ENCODE measurements at places on chromosomes 6 and 20.

GRCh38 chr6:42221546-42221945, 3.9 kb upstream of the MRPS10 start:
- no peak for DNase-seq

DNA sequence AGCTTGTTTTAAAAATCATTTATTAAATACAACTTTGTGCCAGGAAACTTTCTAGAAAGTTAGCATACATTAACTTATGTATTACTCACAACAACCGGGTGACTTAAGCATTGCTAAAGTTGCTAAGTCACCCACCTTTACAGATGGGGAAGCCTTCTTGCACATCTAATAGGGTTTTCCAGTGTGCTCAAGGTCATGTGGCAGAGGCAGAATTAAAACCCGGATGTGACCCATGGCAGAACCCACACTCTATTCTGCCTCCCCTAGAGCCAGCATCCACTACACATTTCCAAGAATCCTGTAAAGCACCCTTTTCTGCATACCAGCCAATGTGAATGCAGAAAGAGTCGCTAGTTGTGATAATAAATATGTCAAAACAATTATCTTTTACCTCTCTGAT, 13.4 kb downstream of the LINC00237 start:
- DNase-seq: no peak

GRCh38 chr6:138237463-138237862, 19.2 kb upstream of the PBOV1 start:
- DNase-seq: no peak

DNA sequence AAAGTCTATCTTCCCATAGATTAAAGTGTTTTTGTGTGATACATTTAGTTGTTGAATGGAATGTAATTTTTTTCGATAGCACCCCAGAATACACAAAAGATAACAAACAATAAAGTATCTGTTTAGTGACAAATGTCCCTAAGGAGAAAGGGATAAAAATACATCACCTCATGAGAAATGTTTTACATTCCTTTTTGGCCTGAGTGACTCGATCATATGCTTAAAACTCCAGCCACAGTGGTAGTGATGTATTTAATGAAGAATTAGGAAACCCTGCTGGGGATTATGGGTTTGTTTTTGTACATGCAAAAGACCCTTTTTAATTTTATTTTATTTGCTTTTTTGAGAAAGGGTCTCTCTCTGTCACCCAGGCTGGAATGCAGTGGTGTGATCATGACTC, 4.3 kb upstream of the SGK1 start:
- DNase-seq: no peak

DNA sequence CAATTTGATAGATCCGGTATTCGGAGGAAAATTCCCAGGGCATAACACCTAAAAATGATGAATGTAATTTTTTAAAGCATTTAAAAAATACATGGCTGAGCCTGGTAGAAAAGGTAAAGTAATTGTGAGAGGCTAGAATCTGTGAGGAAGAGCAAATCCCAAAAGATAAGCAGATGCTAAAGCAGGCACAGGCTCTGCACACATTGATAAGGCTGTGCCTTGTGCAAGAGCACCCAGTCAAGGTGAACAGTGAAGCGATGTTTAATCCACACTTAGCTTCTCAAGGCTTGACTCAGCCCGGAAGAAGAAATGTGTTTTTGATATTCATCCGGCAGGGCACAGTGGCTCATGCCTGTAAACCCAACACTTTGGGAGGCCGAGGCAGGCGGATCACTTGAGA, 5.1 kb upstream of the EPB41L2 start:
- no peak for DNase-seq

DNA sequence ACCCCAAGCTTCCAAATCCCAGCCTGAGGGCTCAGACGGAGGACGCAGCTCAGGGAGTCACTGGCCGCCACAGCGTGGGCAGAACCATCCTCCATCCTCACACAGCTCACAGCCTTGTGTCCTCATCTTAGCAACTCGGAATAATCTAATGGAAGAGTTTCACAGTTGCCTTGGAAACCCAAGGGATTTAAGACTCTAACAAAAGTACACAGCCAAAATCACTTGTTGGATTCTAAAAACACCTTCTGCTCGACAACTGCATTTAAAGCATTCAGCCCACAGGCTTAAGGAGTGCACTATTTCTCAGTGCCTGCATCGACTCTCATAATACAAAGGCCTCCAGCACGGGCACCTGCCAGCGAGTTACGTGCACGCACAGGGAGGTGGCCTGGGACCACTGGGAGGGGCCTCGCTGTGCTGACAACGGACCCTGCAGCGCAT, 45.4 kb downstream of the ZBTB46 start:
- DNase-seq: no peak

GRCh38 chr6:35955071-35955470, 34.2 kb upstream of the SRPK1 start:
- no peak for DNase-seq

- no peak for DNase-seq
Observed at GRCh38 chr6:123091091-123091895, 95.3 kb downstream of the CLVS2 start.

GRCh38 chr6:52454556-52454955, 34.4 kb downstream of the EFHC1 start:
- DNase-seq: no peak

DNA sequence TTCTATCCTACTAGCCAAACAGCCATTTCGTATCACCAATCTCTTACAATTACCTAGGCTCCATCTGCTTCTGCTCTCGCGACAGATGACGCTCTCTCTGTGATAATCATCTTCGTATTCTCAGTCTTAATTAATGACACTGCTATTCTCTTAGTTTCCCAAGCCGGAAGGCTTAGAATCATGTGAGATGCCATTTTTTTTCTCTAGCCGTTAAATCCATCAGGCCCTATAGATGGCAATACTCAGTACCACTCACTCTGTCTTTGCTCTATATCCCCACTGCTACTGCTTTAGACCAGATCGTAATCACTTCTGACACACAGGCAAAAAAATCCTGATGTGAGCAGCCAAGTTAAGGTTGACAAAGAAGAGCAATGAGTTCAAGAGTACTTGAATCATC, 2.1 kb upstream of the THEMIS start:
- no peak for DNase-seq

- DNase-seq: no peak
Observed at GRCh38 chr6:163708466-163708865, 293.9 kb downstream of the QKI start.

- no peak for DNase-seq
Observed at GRCh38 chr6:160348223-160349019, at the start of gene SLC22A3. SLC22A3 (plus strand) TSS chr6:160348378; CDS start chr6:160348420, 42 bp downstream.

DNA sequence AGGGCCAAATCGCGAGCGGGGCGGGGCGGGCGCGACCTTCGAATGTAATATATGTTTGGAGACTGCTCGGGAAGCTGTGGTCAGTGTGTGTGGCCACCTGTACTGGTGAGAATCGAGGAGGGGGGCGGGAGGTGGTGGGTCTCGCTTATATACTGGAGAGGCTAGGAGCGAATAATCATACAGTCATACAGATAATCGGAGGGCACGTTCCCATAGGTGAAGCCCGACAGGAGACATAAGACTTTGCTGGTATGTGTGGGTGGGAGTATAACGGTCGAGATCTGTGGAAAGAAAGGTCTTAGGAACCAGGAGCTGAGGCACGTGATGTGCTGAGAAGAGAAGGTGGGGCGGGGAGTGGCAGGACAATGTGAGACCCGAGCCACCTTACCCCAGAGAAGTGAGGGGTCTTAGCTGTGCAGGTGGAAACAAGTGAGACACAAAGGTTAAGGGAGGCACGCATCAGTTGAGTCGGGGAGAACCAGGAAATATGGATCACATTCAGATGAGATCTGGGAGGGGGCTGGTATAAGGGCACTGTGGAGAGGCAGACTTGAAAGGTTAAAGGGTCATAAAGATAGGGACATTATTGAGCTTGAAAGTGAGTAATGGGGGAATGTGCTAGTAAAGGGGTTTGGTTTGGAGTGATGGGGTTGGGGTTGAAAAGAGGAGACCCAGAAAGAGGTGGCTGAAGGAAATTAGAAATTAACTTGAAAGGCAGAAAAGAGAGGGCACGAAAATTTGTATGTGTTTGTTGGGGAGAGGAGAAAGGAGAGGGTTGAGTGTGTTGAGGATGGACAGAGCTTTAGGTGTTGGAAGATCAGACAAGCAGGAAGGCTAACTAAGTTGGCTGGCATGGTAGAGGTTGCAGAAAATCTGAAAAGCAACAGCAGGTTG, 589 bp downstream of the RNF5 start:
- DNase-seq: no peak

DNA sequence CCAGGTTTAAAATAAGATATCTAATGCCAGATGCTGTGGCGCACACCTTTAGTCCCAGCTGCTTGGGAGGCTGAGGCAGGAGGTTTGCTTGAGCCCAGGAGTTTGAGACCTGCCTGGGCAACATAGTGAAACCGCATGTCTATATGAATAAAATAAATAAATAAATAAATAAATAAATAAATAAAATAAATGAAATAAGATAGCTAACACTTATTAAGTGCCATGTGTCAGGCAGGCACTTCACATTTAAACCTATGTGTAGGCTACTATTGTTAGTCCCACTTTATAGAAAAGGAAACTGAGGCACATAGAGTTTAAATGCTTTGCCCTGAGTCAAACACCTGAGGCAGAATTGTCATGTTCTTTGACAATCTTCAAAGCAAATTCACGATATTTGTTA, 32.9 kb upstream of the RREB1 start:
- no peak for DNase-seq

GRCh38 chr6:126280287-126280686, 59.6 kb upstream of the CENPW start:
- DNase-seq: no peak

GRCh38 chr6:55869674-55870073, 5.7 kb downstream of the BMP5 start:
- no peak for DNase-seq

GRCh38 chr6:70886661-70887060, 70.2 kb downstream of the B3GAT2 start:
- DNase-seq: no peak

- no peak for DNase-seq
Observed at GRCh38 chr6:4272996-4273395, 137.6 kb upstream of the ECI2 start.

DNA sequence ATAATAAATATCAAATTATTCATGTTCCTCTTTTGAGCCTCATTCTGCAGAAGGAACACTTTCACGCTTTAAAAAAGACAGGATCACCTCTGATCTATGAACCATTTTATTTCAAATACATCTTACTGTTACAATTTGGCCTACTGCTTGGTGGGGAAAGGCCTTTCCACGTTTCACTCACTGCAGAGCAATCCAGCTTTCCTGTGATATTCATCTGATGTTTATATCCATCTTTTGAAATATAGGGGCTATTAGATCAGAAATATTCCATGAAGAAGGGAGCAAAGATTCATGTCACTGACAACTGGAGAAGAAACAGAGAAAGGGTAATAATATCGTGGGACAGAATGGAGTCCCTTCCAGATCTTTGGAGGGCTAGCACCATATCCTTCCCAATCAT, 262.9 kb downstream of the ADGB start:
- DNase-seq: no peak

- DNase-seq: no peak
Observed at GRCh38 chr20:59780494-59781185, 152.8 kb downstream of the SYCP2 start.

DNA sequence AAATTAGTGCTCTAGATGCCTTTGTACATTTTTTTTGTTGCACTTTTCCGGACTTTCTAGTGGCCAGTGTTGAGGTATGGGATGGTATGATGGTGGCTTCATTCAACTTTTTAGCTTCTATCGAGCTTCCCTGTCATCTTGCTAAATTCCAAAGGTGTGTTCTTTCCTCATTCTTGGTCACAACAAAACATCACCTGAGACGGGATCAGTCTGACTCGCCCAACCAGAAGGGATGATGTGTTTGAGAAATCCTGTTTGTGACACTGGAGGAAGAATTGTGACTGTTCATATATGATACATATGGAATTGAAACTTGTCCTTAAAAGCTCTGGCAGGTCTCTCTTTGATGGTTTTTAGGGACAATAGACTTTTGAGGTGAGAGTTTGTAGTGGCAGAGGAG, 33.8 kb downstream of the KCNS1 start:
- DNase-seq: no peak

DNA sequence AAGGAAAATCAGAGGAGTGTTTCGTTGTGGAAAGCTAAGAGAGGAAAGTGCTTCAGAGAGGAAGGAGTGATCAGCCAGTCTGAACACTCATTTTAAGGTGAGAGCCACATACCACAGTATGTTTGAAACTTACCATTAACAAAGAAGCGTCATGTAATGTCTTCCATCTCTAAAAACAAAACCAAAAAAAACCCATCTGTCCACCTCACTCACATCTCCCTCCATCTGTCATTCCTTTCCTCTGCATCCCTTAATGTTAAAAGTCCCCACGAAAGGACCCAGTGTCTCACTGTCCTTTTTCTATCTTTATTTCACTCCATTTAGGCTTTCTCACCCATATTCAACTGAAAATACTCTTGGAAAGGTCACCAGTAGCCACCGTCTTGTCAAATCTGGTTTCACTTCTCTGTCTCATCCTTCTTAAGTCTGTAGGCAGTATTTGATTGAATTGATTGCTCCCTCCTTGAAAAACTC, 59.4 kb upstream of the GNRH2 start:
- DNase-seq: no peak

GRCh38 chr6:84605298-84605697, 159.1 kb downstream of the TBX18 start:
- no peak for DNase-seq

GRCh38 chr6:151205721-151206600, 33.8 kb upstream of the AKAP12 start:
- no peak for DNase-seq

DNA sequence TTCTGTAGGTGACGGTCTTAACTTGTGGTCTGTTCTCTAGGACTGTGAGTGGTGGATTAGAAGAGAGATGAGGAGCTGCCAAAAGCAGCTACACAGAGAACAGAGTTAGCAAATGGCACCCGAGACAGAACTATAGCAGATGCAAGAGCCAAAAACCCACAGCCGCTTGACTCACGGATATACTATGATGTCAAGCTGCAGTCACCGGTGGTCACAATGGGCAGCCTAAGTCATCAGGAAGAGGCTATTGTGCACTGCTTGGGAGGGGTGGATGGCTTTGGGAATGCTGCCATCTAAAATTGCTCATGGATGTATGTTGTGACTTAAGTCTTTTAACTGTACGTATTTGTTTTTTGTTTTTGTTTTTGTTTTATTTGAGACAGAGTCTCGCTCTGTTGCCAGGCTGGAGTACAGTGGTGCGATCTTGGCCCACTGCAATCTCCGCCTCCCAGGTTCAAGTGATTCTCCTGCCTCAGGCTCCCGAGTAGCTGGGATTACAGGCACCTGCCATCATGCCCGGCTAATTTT, at the start of gene GTSF1L:
TSS of gene GTSF1L (minus strand) at position 192 of the 528 bp plus-strand sequence. CDS start 308 bp downstream, outside the sequence.
- no peak for DNase-seq

GRCh38 chr6:449486-450419, 58.2 kb downstream of the IRF4 start:
- no peak for DNase-seq

DNA sequence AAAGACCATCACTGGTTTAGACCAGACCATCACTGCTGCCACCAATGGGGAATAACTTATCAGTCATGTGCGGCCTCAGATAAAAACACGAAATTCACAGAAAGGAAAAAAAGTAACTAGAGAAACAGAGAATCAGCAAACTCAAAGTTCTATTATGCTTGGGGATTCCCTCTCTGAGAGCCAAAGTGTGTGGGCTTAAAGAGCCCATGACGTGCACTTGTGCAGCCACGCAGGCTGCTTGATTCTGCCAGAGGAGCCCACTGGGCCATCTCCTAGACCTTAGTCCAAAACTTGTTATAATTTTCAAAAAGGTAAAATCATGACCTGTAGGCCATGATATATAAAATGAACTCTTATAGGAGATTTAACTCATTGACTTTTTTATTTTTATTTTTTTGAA, 15.2 kb downstream of the RAB44 start:
- DNase-seq: no peak

- no peak for DNase-seq
Observed at GRCh38 chr6:118218156-118218555, 311.1 kb downstream of the SLC35F1 start.

- no peak for DNase-seq
Observed at GRCh38 chr20:7798176-7798575, 142.1 kb downstream of the HAO1 start.
